Left lobe of liver (tissue), 2 donors: ENCODE measurements at places on chromosomes 12 and 14. TPM values are rescaled to one million over a fixed set of nuclear protein-coding genes. Genes with fewer than 3 reads are reported as not detected.

GRCh38 chr12:51863363-51863932, 14.9 kb upstream of the FIGNL2 start:
- DNase-seq: peak; percentile 58

DNA sequence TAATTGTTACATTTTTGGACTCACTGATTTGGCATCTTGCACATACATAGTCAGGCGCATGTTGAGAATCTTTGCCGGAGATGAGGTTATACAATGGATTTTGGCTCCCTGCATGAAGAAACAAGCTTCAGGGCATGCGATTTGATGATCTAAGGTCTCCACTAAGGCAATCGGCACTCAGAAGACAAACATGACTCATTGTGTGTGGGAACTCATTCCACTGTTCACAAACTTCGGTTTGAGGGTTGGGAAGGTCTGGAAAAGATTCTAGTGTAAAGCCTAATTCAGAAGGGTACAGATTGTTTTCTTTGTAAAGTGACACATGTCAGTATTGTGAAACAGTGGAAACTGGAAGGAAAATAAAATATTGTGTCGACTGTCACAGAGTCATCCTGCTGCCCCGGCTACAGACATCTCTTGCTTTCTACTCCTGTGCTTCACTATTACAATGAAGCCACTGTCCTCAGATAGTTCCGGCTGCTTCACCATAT, 192.6 kb upstream of the HMGA2 start:
- DNase-seq: no peak

DNA sequence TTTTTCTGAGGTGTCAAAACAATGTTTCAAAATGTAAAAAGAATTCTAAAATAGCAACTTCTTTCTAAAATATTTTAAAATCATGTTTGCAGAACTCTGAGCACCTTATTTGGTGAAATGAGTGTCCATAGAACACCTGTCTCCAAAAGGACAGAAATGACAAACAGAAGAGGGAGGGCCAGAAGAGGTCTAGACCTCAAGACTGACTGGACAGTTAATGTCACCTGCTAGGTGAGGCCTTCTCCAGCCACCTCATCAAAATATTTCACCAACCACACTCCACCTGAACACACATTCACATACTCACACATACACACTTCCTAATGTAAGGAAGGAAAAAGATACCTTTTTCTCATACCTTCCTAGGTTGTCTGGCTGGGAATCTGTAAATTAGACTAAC, 147.8 kb upstream of the PLEKHA5 start:
- no peak for DNase-seq

- no peak for DNase-seq
Measured at GRCh38 chr12:10966314-10966713, 20.4 kb downstream of the TAS2R50 start.

DNA sequence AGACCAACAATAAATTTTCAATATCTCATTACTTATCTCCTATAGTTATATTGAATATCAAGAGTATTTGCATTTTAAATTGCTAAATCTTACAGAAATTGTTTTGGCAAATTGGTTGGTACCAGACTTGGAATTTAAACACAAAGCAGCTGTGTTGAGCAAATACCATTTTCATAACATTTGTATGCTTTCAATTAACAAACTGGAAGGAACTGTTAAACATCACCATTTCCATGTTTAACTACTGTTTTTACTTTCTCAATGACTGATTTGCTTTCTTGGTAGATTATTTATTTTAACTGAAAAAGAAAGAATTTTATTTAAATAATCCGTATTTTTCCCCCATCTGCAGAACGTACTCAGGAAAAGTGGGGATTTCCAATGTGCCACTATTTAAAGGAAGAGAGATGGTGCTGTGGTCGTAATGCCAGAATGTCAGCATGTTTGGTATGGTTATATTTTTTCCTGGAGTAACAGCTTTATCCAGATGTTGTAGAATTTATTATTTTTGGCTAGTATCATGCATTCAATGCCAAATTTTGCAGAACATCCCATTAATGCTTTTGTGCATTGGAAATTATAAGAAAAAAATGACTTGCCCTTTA, 72.3 kb downstream of the METTL25 start:
- no peak for DNase-seq

DNA sequence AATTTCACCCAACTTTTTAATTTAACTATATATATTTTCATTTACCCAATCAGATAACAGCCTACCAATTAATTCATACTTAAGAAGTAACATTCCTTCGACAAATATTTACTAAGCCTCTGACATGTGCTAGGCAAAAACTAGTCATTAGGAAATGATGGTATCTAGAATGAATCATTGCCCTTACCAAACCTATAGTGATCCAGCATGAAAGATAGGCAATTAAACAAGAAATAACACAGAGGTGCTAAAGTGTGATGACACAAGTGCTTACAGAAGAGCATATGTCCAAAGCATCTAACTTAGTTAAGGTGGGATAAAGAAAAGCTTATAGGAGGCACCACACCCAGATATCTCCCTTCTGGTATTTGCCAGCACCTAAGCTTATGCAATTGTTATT, 166.5 kb upstream of the RASSF8 start:
- DNase-seq: no peak

Gene JPH4
- total RNA-seq: 0.10 TPM

DNA sequence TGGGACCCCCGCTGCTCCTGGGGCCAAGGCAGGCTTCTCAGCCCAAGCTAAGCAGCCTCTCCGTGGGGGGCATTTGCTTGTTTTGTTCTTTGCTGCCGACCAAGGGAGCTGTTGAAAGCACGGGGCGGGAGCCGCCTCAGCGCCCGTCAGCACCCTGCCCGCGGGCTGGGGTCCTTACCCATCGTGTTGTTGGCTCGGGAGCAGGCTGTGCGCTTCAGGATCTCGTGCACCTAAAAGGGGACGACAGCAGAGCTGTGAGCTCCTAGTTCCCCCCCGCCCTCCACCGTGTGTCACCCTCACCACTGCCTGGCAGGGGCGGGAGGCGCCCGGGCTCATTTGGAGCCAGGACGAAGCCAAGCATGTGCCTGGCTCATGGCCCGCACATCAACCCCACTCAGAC, 117.5 kb downstream of the ANO2 start:
- DNase-seq: no peak

DNA sequence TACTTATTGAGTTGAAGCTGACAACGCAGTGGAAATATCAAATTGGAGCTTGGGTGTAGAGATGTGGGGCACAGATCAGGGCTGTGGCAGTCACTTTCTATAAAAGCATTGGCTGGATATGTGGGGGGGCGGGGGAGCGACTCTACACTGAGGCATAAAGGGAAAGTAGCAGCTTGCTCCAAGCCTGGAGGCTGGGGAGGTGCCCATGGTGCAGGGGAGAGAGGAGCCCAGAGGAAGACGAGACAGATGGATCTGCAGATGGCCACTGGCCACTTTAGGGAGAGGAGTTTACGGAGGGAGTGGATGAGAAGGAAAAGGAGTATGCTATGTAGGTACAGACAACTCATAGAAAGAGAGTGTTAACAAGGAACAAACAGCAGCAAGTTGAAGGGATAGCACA, 13.5 kb upstream of the NGB start:
- DNase-seq: no peak

- peak; percentile 22 for DNase-seq
Measured at GRCh38 chr12:131369094-131369845, 341.6 kb upstream of the SFSWAP start.

DNA sequence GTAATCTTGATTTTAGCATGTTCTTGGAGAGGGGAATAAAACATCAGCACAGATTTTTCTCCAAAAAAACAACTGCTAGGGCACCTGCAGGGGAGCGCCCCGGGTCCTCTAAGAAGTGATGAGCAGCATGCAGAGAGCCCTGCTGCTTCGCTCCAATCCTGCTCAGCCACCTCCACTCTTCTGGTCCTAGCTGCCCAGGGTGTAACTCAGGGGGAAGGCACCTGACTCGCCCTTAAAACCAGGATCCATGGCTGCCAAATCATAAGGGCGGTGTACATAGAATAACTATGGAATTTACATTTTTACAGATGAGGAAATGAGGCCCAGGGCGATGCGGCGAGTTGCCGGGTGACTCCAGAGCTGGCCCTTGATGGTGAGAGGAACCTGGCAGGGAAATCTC, 204.7 kb downstream of the CALM1 start:
- DNase-seq: no peak

- DNase-seq: no peak
Measured at GRCh38 chr12:3458041-3458440, 33.0 kb upstream of the PRMT8 start.

DNA sequence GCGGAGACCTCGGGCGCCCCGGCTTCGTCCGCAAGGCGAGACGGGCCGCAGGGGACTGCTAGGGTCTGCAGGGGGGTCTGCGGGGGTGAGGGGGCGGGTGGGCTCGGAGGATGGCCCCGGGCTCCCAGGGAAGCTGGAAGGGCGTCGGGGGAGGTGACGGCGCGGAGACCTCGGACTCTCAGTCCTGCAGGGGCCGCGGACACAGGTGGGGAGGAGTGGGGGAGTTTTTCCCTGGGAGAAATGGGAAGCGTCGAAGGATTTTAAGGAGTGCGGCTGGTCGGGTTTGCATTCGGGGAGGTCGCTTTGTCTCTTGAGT, 25.9 kb downstream of the ZBTB42 start:
- DNase-seq: no peak

DNA sequence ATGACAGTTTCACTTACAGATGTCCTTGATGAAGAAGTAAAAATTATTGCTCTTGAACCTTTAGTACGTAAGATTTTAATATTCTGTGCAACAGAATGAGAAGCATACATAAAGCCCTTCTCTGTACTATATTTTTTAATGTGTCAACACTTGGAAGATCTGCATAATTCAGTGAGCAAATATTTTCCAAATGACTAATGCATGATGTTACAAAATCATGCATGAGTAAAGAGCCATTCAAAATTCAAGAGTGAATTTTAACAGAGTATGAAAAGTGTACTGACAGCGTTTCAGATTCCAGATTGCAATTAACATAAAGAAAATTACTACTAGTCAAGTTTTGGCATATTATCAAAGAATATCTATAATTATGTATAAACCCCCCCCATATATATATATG, 101.4 kb upstream of the BBS10 start:
- no peak for DNase-seq

DNA sequence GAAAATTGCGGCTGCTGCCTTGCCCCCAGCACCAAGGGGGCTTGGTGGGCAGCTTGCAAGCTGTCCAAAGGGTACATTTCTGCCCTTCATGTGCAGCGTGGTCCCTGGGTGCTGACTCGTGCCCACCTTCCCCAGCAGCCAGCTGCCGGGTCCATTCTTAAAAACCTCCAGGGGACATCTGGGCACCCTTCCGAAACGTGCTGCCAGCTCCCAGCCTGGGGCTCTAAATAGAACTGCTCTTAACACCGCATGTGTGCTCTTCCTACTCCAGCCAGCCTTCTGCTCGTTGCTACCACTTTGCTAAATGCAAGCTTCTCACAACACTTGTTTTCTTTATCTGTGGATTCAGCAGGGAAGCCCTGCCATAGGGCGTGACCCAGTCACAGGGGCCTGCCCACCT, 66.0 kb downstream of the RIMBP2 start:
- no peak for DNase-seq

- no peak for DNase-seq
Measured at GRCh38 chr12:68250454-68250853, 3.0 kb downstream of the IL22 start.

GRCh38 chr12:25236626-25237025, 14.1 kb downstream of the KRAS start:
- DNase-seq: no peak

Gene SMCO2
- not detected for total RNA-seq

DNA sequence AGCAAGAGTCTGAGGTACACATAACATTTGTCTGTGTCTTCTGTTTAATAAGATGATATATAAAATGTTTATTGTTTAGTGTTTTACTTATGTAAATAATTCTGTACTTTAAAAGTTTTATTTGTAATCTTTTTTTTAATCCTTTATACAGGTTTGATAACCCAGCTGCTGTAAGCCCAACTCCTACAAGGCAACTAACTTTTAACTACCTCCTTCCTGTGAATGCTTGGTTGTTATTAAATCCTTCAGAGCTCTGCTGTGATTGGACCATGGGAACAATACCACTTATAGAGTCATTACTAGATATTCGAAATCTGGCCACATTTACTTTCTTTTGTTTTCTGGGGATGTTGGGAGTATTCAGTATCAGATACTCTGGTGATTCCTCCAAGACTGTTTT, 24.1 kb downstream of the TMTC3 start:
- no peak for DNase-seq

GRCh38 chr12:40203060-40203430, 21.8 kb upstream of the LRRK2 start:
- DNase-seq: no peak

Gene DIO2
- total RNA-seq: 0.10 TPM

Gene LYZ
- 6.6 TPM for total RNA-seq

Gene E2F7
- total RNA-seq: 0.18 TPM

GRCh38 chr14:24135834-24136683, at the start of gene PSME1:
Gene PSME1, plus strand, starts transcription at chr14:24136194. Its CDS starts 69 bp downstream, at chr14:24136263.
- peak; percentile 97 for DNase-seq
